Omental fat pad (tissue), 4 donors: ENCODE measurements at places on chromosomes 16 and 17. TPM values are rescaled to one million over a fixed set of nuclear protein-coding genes. Genes with fewer than 3 reads are reported as not detected.

PDILT gene
- not detected for total RNA-seq

ATAD5 gene
- 2.5 TPM for total RNA-seq

ITGAD gene
- total RNA-seq, result 0.36 TPM

CORO1A gene
- total RNA-seq, result 53.6 TPM

TNFRSF13B gene
- not detected for total RNA-seq

KRTAP4-5 gene
- not detected for total RNA-seq

DNA sequence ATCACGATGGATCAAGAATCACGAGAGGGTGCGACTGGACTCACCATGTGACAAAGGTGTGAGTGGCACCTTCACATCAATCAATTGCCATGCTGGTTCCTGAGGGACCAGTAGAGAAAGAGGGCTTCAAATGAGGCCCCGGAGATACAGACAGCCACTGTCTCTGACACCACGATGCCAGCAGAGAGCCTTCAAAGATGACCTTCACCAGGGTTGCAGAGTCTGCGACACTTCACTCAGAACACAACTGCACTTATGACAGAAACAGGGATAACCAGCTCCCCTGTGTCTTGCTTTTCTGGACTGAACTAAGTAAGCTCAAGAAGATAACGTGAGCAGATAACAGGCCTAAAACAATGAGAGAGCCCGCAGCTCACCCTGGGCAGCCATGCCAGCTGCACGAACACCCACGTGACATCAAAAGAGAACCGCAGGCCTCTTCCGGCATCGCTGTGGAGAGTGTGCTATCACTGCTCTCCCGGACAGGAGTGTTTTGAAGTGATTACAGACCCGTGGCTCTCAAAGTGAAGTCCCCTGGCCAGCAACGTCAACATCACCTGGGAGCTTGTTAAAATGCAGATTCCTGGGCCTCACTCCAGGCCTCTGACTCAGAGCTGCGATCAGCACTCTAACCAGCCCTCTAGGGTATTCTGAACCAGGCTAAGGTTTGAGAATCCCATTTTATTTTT lies 36.4 kb downstream of the KLHDC4 start:
- no peak for DNase-seq

DNA sequence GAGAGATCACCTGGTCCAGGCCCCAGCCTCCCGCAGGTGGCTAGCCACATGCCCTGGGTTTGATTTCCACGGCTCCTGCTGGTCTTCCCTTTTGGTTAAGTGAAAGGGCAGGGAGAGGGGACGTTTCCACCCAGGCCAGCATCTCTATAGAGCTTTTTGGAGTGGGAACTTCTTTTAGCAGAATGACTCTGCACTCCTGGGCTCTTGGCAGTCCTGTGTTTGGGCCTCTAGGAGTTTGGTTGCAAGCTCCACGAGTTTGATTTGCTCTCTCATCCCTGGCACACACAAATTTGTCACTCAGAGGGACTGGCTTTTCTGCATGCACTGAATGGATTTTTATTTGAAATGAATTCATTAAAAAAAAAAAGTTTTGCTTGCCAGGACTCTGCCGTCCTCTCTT lies 32.8 kb downstream of the MSI2 start:
- DNase-seq, result no peak

DNA sequence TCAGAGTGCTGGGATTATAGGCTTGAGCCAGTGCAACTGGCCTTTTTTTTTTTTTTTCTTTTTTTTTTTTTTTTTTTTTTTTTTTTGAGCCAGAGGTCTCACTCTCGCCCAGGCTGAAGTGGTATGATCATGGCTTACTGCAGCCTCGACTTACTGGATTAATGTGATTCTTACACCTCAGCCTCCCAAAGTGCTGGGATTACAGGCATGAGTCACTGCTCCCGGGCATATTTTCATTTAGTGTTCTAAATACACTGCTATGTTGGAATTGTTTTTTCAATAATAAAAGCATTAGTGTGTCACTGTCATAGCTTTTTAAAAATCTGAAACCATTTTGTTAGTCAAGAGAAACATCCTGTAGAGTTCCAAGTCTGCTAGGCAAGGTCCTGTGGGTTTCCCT lies 40.3 kb downstream of the NDE1 start:
- no peak for DNase-seq

GRCh38 chr17:27879987-27880608 lies 13.1 kb downstream of the LYRM9 start:
- DNase-seq, result no peak

GRCh38 chr16:23889189-23889588 lies 53.4 kb downstream of the PRKCB start:
- no peak for DNase-seq

DNA sequence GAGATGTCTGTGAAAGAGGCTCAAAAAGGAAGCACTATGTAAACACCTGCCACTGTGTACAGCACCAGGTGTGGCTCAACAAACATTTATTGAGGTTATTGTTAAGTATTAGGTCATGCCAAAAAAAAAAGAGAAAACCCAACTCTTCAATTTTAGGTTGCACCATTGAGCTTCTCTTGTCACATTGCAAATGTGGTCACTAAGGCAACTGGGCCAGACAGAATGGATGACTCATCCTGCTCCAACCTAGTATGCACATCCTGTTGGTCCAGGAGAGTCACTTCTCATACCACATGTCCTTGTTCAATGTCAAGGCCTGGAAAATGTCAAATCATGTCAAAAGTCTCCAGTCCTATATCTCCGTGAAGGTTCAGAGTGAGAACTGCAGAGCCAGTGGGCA lies 25.0 kb downstream of the HOXB1 start:
- no peak for DNase-seq

DNA sequence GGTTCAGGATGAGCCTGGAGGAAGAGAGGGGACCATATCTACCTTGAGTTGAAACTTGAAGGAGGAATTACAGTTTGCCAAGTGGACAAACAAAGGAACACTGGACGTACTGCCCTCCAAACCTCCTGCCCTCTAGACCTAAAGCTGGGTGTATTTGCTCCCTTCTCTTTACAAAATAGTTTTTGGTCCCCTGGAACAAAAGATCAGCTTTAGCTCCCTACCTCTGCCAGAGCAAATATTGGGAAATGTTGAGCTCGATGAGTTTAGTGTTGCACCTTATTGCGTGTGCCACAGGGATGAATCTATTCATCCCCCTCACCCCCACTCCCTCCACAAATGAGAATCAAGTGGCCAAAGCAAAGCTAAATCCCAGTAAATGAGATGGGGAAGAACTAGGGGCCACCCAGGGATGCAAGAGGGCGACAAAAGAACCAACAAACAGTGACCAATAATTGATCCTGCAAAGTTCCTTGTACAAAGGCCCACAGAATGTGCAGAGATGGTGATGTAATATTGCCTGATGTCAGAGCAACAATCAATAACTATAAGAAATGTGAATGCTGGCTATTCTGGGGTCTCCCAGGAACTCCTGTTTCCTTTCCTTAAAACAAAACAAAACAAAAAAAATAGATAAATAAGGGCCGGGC lies 17.2 kb upstream of the TAT start:
- DNase-seq, result no peak

DNA sequence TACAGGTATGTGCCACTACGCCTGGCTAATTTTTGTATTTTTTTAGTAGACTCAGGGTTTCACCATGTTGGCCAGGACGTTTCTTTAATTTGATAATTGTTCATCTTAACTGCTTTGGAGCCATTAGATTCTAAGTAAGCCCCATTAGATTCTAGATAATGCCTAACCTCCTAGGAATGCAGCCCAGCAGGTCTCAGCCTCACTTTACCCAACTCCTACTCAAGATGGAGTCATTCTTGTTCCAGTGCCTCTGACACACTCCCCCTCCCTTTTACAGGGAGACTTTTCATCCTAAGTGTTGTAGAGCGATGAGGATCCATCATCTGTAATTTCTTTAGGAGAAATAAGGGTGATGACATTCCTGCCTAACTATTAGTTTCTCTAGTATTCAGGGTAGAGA lies 23.7 kb upstream of the MILR1 start:
- DNase-seq, result no peak

GRCh38 chr16:84532291-84532724 lies 27.8 kb upstream of the MEAK7 start:
- DNase-seq, result no peak

DNA sequence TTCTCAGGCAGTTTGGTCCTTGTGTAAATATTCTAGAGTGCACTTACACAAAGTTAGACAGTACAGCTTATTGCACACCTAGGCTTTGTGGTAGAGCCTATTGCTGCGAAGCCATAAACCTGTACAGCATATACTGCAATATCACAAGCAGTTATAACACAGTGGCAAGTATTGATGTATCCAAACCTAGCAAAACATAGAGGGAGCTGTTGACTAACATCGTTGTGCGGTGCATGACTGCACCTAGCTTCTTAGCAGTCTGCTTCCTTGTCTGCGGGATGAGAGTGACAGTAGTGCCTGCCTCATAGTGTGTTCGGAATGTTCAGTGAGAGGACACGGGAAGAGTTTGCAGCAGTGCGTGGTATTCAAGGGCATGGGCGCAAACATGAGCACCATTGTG lies 78.9 kb downstream of the MPRIP start:
- no peak for DNase-seq

DNA sequence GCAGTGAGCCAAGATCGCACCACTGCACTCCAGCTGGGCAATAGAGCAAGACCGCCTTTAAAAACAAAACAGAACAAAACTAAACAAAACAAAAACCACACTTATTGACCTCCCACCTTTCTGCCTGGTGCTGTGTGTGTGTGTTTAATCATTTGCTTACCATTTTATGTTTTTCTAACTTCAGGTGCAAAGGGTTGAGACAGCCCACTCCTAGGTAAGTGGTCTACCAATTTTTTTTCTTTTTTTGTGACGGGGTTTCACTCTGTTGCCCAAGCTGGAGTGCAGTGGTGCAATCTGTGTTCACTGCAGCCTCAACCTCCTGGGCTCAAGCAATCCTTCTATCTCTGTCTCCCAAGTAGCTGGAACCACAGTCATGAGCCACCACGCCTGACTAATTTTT lies 65.8 kb downstream of the SALL1 start:
- DNase-seq, result no peak

GRCh38 chr17:62715882-62716390 lies 88.5 kb downstream of the MRC2 start:
- no peak for DNase-seq

DNA sequence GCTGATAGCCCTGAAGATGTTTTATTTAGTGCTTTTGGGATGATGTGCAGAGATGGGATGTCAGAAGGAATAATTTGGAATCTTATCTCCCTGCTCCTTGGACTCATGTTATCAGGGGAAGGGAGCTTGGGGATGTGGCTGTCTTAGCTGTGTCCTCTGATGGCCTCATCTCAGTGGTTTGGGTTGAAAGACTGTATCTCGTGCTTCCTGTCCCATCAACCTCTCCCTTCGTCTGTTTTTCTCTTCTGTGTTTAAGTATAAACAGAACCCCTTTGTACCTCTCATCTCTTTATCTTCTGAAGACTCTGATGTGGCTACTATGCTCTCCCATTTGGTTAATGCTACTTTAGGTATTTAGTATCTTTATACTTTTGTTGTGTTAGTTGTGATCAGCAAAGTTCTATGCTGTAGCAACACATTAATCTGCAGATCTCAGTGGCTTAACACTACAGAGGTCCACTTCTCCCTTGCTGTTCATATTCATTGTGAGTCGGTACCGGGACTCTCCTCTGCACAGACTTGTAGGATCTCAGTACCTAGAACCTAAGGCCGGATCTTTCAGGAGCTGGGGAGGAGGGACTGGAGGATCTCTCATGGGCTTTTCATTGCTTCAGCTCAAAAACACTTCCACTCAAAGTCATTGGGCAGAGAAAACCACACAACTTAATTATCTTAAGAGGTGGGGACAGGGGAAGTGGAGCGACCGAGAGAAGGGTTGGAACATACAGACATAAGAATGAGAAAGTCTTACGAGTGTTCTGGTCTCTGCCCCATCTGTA lies 28.8 kb downstream of the PRKCA start:
- DNase-seq, result no peak

- no peak for DNase-seq
These were observed 422.3 kb upstream of the PSMD7 start for GRCh38 chr16:73874324-73874723.

GRCh38 chr17:61997664-61998063 lies 67.4 kb downstream of the MED13 start:
- DNase-seq, result no peak

- no peak for DNase-seq
These were observed 179.9 kb downstream of the RBFOX1 start for GRCh38 chr16:7512503-7512902.

- DNase-seq, result no peak
These were observed 482 bp downstream of the DCTPP1 start for GRCh38 chr16:30429418-30429677.

DNA sequence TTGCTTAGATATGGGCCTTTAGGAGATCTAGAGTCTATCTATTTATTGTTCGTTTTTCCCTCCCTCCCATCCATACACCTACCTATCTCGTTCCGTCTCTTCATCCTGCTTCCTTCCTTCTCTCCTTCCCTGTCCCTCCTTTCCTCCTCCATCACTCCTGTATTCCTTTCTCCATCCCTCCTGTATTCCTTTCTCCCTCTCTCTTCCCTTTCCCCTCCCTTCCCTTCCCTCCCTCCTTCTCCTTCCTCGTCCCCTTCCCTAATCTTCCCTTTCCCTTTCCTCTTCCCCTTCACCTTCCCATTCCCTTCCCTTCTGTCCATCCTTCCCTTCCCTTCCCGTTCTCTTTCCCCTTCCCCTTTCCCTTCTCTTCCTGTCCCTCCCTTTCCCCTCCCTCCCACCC lies 10.6 kb downstream of the GP2 start:
- DNase-seq, result no peak

DNA sequence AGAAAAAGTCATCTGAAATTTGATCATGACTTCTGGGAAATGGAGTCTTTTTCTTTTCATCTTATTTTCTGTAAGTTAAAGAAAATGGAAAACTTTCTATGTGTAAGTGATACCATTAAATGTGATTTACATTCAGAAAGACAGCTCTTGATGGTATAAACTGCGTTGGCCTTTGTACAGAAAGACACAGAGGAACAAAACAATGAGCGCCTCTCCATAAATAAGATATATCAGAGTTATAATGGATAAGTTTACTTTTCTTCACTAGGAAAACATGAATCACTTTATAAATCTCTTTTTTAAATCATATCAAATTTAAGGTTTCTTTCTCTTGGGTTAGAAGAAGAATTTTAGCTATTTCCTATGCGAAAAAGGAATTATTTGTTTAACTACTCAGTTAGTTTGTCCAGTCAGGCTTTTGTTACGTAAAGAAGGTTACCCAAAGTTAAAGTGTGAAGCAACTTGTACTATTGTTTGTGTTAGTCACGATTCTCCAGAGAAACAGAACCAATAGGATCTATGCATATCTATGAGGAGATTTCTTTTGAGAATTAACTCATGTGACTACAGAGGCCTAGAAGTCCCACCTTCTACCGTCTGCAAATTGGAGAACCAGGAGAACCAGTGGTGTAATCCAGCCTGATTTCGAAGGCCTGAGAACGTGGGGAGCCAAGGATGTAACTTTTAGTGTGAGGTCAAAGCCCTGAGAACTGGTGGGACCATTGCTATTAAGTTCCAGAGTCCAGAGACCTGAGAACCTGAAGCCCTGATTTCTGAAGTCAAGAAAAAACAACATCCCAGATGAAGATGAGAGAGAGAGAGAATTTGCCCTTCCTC lies 295.4 kb upstream of the KCNJ16 start:
- DNase-seq, result no peak

- DNase-seq, result no peak
These were observed 2.9 kb upstream of the ATP2A1 start for GRCh38 chr16:28875134-28876018.

GRCh38 chr16:65002265-65002664 lies 119.6 kb downstream of the CDH11 start:
- no peak for DNase-seq

GRCh38 chr17:56908001-56908542 lies 5.8 kb downstream of the TRIM25 start:
- no peak for DNase-seq
